Hematopoietic multipotent progenitor cell treated with erythropoietin and hydrocortisone succinate and interleukin-3 and kit ligand, for 4 days (in vitro differentiated cells): ENCODE measurements at places on chromosomes 1 and 21.

- DNase-seq, result no peak
These were observed 33.6 kb upstream of the GNG5 start for GRCh38 chr1:84539972-84540371.

DNA sequence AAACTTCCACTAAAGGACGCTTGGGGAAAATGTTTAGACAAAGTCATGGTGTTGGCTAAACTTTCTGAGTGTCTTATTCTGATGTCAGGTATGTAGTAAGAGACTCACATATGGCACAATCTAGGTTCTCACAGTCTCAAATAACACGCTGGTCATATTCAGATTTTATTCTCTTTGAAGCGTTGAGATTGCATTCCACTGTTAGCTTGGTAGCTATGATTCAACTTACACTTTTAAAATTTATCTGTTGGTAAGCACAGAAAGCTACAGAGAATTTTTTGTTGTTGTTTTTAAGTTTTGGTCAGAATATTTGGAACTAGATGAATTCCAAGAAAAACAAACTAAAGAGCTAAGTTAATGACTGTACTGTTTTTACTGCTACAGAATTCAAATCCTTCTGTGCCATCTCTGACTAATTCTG lies 126.7 kb downstream of the PRRX1 start:
- DNase-seq, result no peak

DNA sequence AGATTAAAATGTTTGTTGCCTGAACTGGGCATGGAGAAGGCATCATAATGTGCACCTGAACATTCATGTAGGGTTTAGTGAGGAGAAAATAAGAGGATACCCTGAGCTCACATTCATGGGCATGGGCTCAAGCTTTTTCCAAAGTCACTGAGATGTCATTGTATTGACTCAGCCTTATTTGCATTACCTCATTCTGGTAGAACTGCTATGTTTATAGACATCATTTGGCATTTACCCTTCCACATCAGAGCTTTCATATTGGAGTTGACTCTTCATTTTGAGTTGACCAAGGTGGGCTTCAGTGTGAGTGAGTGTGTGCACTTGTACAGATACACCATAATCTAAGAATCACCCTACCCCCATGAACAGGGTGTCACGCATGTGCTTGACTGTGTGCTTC lies 143.2 kb downstream of the PBX1 start:
- DNase-seq, result no peak

DNA sequence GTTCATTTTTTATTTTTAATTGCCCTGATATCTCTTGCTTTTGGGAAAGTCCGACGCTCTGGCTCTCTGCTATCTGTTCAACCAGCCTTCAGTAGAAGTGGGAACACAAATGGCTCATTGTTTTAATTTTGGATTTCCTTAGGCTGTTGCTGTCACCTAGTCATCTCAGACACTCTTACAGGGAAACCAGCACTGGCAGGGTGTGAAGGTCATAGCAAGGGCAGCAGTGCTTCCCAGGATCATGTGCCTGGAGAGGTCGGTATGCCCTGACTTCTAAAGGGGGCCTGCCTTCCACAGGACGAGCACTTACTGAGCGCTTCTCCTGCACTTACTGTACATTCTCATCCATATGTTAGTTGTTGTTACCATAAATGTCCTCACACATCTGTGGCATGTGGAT lies 224.2 kb downstream of the DISC1 start:
- no peak for DNase-seq

DNA sequence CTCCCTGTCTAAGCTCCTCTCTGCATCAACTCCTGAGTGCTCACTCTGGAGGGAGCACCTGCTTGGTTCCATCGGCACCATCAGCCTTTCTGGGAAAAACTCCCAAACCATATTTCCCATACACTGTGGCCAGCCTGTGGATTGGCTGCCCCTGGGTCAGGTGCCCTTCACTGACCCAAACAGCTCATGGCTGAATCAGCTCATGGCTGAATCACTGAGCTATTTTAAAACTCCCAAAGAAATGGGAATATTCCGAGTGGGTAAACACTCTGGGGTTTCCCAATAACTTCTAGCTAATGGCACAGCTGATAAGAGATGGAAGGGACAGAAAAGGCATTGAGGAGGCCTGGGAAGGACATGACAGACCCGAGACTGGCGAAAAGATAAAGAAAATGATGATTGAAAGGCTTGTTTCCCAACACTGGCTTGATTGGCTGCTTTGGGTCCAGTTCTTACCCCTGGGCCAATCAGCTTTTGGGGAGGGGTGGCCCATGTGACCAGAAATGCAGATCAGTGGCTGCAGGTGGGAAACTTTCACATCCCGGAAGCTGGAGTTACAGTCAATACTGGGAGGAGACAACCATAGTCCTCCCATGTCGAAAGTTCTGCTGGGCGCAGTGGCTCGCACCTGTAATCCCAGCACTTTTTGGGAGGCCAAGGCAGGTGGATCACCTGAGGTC lies 37.3 kb upstream of the KAZN start:
- no peak for DNase-seq

GRCh38 chr1:228512781-228513198 lies 25.6 kb downstream of the RNF187 start:
- peak; percentile 34 for DNase-seq
